ENCODE measurements at places on chromosomes 3 and 15.

DNA sequence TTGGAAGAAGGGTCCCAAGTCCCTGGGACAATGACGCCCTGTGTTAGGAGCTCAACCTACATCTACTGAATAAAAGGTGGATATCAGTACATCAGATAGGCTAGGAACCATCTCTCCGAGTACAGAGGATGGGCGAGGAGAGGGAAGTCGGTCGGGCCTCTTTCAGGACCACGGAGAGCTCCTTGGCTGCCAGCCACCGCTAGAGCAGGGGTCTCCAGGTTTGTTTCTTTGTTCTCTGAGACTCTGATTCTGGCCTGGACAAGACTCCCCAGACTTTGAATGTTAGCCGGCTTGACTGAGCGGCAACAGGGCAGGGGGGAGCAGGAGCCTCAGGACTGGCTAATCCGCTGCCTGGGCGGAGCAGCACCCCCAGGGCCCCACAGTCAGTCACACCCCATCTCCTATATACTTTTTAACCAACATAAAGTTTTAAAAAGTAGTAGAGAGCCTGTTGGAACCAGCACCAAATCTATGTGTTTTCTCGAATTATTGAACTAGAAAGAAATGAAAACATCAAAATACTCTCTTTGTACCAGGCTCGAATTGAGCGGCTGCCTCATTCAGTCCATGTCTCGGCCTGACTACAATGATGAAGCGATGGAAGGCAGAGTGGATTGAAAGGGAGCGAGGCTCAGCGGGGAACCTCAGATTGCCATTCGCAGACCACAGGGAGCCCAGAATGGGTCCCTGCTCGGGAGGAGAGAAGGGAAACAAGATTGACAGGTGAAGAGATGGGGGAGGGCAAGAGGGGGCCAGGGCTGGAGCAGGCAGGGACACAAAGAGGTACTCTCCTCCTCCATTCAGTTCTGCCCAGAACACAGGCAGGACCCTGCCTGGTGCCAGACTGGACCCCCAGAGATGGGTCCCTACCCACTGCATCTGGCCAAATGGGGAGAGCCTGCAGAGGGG, 131.6 kb downstream of the TPRA1 start:
- DNase-seq, result no peak

DNA sequence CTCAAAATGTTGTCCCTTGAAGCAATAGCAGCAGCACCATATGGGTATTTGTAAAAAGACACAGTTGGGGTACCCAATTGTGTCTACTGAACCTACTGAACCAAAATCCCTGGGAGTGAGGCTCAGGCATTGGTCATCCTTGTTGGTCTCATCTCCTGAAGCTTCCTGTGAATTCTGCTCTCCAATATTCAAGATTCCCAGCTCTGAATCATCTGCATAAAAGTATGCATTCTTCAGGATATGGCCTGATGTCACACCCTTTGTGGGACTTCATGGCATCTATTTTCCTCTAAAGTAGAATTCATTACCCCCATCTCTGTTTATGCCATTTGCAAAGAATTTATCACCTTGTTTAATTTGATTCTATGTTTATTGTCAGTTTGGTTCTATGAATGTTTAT, 13.3 kb upstream of the PTX3 start:
- no peak for DNase-seq

DNA sequence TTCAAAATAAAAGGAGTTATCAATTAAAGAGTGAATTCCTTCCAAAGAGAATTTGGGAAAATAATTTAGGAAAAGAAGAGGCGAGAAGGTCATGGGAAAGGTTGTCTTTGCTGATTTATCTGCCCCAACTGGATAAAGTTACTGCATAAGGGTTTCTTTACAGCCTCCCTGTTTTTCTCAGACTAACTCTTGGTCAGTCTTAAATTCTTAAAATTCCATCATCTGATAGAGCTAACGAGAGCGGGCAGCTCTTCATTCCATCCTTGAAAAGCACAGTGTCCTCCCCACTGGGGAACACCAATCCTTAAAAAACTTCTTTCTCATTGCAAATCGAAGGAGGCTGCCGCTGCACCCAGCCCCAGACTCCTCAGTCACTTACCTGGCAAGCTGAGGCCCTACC, 107.2 kb downstream of the PGPEP1L start:
- DNase-seq, result no peak

DNA sequence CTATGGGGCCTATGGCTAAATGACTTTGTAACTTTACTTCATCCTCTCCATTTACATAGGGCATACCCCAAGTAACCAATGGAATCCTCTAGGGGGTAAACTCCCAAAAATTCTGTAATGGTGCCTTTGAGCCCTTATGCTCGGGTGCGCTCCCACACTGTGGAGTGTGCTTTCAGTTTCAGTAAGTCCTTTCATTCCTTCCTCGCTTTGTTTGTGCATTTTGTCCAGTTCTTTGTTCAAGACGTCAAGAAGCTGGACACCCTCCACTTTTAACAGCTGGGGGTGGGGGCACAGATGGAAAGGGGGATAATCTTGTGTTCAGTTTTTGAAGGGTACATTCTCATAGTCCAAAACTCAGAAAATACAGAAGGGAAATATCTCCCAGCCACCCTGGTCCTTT, 84.4 kb upstream of the C2CD4B start:
- no peak for DNase-seq

- DNase-seq, result no peak
These were observed 27.6 kb upstream of the TOP2B start for GRCh38 chr3:25692341-25692740.

- DNase-seq, result no peak
These were observed 17.9 kb upstream of the EPB42 start for GRCh38 chr15:43238671-43239131.

GRCh38 chr3:72123908-72124441, 339.0 kb upstream of the PROK2 start:
- peak; percentile 91 for DNase-seq

GRCh38 chr15:61141497-61142125, 87.5 kb downstream of the RORA start:
- DNase-seq, result no peak

DNA sequence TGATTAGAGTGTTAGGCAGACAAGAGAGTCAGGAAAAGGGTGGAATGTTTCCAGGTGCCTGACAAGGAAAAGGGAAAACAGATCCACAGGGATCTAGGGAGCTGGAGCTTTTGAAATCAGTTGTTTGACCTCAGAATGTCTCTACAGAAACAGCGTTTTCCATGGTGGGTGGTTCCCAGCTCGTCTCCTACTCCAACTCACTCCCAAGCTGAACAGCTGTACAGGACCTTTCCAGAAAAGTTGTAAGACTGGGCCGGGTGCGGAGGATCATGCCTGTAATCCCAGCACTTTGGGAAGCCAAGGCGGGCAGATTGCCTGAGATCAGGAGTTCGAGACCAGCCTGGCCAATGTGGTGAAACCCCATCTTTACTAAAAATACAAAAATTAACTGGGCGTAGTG, 55.7 kb upstream of the RYK start:
- DNase-seq, result no peak

DNA sequence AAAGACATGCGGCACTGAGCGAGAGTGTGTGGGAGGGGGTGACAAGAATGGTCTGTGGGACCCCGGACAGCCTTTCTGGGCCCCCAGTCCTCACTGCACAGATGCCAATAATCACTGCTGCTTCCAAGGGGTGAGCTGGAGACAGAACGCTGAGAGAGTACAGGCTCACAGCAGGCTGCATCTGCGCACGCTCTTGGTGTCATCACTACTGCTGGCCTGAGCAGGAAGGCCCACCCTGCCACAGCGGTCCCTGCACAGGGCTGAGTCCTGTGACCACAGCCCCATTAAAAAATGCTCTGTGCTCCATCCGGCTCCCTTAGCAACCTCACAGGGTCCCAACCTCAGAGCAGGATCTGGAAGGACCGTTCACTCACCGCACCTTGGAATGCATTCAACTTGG, 205.5 kb upstream of the NSMCE3 start:
- DNase-seq, result no peak

DNA sequence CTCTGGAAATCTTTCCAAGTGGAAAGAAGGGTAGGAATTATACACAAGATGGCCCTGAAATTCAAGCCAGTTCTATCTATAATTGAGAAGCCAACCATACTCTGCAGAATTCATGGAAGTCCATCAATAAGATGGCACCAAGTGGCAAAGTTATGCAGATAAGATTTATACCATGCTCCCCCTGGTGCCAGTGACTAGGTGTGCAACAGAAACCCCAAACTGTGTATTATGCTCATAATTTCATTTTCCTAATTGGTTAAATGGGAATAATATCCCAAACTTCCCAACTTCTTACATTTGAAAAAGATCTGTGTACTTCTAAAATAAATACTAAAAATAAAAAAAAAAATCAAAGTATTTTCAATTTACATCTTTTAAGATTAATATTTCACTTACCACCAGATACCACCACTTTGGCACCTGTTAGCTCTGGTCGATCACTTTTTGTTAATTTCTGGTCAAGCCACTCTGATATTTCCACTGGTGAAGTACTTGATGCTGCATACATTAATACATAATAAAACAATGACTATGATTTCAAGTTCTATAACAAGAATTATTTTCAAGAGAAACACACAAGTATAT, 25.9 kb downstream of the ETFA start:
- no peak for DNase-seq

- DNase-seq, result no peak
These were observed 169.0 kb downstream of the OPA1 start for GRCh38 chr3:193761969-193762368.

DNA sequence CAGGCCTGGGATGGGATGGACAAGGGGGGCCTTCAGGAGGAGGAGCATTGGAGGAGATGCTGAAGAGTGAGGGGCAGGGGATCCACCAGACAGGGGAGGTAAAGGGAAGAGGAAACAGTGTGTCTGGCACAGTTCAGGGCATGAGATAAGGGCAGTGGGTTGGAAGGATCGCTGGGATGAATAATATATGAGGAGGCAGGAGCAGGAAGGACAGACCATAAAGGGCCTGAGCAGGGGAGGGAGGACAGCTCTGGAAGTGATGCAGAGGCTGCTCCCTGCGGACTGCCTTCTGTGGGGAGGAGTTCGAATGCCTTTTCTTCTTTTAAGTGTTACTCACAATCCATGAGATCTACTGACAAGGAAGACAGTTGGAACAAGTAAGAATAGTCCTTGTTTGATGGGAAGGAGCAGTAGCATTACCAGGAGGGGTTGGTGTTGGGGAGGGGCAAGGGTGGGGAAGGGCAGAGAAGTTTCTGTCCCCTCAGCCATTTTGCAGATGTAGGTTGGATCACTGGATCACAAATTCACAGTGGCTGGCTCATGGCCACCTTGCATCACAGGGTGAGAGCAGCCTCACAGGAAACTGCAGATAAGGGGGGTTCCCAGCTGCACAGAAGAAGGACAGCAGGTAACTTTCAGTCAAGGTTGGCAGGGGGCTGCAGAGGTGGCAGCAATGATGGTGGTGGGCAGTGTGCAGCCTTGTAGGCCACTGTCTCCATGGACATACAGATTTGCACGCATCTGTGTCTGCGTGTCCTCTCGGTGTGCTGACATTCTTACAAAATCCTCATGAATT, 91.9 kb upstream of the SNRPN start:
- DNase-seq, result no peak

DNA sequence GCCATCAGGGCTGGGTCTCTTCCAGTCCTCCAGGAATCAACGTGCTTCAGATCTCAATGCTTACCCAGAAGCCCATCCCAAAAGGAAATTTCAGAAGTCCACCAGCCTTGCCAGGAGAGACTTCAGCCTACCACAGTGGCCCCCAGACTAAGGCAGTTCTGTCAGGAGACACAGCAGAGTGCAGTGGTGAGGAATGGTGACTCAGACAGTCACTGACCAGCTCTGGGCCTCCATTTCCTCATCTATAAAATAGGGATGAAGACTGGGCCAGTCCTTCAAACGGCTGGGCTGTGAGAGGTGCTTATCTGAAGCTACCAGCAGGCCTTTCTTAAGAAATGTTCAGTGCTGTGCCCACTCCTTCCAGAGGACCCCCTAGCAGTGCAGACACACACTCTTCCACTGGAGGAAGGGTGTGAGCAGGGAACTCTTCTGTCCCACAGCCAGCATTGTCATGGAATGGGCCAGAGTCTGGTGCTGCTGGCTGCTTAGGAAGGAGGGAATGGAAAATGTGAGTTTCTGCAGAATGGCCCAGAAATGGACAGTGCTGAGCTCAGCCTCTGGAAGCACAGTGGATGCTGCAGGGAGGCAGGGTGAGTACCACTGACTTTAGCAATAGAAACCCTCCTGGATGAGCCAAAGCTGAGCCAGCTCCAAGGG, 41.6 kb upstream of the DUSP7 start:
- no peak for DNase-seq

- DNase-seq, result no peak
These were observed 326.7 kb downstream of the NTRK3 start for GRCh38 chr15:87929841-87930240.

- no peak for DNase-seq
These were observed 23.8 kb downstream of the LYSMD4 start for GRCh38 chr15:99709243-99709986.

GRCh38 chr3:100988080-100988479, 5.1 kb downstream of the ABI3BP start:
- DNase-seq, result no peak

GRCh38 chr3:36525115-36525801, 145.0 kb downstream of the STAC start:
- DNase-seq, result no peak

GRCh38 chr3:141499284-141499683, 12.5 kb downstream of the RASA2 start:
- no peak for DNase-seq

GRCh38 chr3:20028905-20029331, 11.3 kb upstream of the KAT2B start:
- DNase-seq, result no peak
